ENCODE measurements at places on chromosomes 5 and 9.

GRCh38 chr5:149406203-149406978 lies 27.3 kb upstream of the IL17B start:
- DNase-seq: no peak

- no peak for DNase-seq
These were observed 91.5 kb downstream of the LMNB1 start for GRCh38 chr5:126868338-126869004.

DNA sequence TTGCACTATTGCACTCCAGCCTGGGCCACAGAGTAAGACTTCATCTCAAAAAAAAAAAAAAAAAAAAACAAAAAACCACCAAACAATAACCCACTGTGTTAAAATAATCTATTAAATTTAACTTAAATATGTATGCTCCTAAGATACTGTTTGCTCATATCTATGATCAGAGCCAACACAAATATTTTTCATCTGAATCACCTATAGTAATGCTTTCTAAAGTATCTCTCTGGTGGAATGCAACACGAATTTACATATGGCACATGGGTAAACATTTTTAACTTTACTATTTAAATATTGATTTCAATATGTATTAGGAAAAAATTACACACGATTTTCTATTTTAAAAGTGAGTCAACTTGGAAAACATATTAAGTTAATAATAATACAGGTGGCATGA lies 196.4 kb downstream of the RFX3 start:
- DNase-seq: no peak

- DNase-seq: peak; percentile 32
These were observed 113.8 kb downstream of the TMC1 start for GRCh38 chr9:72635197-72635596.

DNA sequence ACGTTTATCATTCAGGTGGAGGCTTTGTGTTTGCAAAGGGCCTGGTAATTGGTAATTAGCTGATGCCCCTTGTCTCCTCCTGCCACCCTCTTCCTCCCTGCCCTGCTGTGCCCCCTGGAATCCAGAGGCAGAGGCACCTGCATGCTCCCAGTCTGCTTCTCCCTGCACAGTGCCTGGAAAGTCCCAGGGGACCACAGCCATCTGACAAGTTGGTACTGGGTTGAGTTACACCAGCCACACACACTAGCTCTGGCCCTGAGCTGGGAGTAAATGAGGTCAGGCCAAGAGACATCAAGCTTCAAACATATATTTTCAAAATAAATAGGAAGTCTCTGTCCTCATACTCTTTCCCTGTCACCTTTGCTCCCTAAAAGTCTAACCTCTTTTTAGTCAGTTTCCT lies 56.3 kb downstream of the INSYN2B start:
- peak; percentile 20 for DNase-seq

DNA sequence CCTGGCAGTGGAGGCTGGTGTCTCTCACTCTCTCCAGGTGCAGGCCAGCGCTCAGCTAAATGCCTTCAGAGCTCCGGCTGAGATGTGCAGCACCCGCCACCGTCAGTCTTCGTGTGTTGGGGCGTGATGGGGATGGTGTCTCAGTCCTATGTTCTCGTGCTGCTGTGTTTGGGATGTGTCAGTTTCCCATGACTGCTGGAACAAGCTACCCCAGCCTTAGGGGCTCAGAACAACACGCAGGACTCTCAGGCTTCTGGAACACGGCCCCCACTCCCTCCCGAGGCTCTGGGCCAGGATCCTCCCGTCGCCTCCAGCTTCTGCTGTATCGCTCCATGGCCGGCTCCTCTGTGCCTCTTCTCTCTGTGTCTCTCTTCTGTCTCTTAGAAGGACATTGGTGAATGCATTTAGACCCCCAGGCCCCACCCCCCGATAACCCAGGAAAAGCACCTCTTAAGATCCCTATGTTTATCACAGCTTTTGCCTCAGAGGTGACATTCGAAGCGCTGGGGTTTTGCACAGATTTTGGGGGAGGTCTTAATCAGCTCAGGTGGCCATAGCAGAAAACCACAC lies 9.6 kb upstream of the CEP72 start:
- no peak for DNase-seq

- DNase-seq: no peak
These were observed 154.8 kb upstream of the TBC1D2 start for GRCh38 chr9:98410185-98410697.

- no peak for DNase-seq
These were observed 1.3 kb upstream of the HABP4 start for GRCh38 chr9:96448546-96449170.

DNA sequence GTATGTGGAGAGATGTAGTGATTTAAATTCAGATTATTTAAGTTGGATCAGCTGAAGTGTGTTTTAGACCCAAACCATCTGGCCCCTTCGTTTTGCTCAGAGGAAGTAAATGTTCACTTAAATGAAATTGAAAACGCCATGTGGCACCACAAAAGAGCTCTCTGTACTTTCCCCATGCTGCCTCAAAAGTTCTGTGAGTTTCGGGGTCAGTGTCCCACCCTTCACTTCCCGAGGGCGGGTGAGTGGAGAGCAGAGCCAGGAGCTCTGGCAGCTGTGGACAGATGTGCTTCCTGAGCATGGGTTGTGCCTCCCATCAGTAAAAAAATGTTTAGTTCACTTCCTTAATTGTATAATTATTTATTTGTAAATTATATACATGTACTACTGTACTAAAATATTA lies 48.4 kb downstream of the PSD2 start:
- peak; percentile 41 for DNase-seq

DNA sequence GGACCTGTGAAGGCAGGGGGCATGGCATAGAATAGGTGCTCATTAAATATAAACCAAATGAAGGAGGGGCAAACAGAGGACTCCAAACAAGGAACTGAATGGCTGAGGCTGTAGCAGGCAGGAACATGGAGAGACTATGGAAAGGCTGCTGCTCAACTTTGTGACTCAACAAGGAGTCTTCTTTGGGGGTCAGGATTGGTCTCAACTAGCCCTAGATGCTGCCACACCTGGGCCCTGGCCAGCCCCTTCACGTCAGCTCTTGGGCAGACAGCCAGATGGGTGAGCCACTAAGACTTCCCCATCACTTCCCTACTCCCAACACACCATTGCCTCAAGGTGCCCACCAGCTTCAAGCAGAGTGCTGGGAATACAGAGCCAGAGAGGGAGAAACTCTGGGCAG lies 11.0 kb downstream of the RPP25L start:
- no peak for DNase-seq

DNA sequence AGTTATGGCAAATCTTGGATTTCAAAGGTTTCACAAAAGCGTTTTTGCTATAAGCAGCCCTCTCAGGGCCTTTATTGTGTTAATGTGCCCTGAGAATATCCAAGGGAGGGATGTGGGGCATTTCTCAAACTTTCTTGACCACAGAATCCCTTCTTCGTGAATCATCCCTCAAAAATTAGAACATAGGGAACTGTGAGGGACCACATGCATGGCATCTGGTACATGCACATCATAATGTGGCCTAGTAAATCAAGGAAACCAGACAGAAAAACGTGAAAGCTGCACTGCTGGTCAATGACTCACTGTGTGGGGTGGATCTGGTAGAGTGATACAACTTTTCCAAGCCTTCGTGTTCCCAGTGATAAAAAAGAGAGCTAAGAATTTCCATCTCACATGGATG lies 22.4 kb downstream of the DDX31 start:
- no peak for DNase-seq

GRCh38 chr9:110125763-110126351 lies 82.1 kb downstream of the C9orf152 start:
- no peak for DNase-seq

- no peak for DNase-seq
These were observed 255.1 kb downstream of the MAT2B start for GRCh38 chr5:163760498-163760897.

All from GM10248 (cell line).